ENCODE measurements at places on chromosomes 5 and 9.

GRCh38 chr9:79120533-79120932 lies 451.2 kb upstream of the TLE4 start:
- DNase-seq, result no peak

DNA sequence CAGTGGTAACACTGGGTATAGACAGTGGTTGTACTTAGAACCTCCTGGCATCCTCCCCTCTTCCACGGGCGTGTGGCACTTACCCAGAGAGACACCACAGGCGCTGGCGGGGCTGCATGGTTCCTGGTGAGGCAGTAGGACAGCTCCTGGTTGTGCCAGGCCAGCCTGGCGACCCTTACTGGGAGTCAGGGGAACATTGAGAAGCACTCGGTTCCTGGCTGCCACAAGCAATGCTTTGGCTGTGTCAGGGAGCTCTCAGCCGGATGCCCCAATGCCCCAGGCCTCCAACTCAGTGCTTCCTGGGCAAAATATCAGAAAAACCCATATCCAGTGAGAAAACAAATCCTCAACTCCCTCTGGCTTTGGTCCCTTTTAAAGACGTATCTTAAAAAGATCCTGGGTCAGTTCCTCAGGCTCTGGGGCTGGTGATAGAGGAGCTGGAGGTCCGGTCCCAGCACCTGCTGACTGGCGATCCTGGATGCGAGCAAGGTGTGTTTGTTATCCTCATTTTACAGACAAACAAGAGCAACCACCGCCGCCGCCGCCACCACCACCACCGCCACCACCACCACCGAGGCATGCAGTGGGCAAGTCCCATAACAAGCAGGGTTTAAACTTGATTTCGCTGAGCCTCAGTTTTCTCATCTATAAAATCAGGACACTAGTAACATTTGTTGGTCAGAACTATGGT lies 4.2 kb downstream of the NKX2-5 start:
- DNase-seq, result no peak

- no peak for DNase-seq
Observed at GRCh38 chr9:94882966-94883641, 156.6 kb downstream of the AOPEP start.

GRCh38 chr9:91817493-91818224 lies 132.4 kb downstream of the ROR2 start:
- DNase-seq, result no peak

- no peak for DNase-seq
Observed at GRCh38 chr5:52853650-52854049, 65.9 kb downstream of the ITGA1 start.

DNA sequence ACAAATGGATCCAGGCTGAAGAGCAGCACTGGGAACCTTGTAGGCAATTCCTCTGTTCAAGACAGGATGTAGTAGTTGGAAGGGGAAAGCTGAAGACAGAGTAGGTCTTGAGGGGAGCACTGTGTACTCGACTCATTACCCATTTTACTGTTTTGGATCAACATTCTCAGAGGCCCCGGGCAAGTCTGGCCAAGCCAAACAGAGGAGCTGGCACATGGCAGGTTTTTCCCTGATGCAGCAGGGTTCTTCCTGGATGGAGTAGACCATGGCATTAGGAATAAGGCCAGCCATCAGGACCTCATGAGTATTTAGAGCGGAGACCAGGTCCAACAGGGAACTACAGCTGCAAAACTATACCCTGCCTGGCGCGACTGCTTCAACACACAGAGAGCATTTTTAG lies 4.4 kb downstream of the SVEP1 start:
- no peak for DNase-seq

DNA sequence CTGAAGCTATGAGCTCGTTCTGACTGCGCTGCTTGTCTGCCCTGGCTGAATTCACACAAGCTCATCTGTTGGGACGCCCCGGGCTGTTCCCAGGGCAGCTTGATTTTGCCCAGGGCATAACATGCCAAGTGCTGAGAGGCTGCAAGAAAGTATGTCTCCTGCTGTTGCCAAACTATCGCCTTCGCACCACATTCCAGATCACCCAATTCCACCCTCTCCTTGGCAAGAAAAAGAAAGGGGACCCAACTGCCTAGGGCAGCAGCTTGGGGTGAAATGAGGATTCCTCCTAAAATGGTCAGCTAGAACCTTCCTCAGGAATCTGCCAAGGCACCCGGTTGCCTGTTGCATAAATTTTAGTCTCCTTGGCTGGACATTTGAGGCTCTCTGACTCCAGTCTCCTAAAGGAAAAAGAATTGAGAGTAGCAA lies 21.2 kb downstream of the COL15A1 start:
- DNase-seq, result no peak

DNA sequence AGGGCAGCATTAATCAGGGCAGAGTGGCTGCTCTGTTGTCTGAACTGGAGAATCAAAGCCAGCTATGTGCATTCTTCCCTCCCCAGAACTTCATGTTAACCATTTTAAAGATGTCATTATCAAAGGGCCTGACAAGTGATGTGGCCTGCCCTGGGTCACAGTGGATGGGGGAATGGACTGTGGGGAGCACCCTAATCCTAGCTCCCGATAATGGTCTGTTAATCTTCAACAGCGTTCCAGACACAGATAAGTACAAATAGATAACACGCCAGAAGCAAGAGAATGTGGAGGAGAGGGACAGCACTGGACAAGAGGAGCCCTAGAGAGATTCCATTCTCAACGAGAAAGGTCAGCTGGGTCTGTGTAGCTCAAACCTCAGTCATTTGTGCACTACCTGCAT lies 77.5 kb downstream of the DPYSL3 start:
- DNase-seq, result no peak

DNA sequence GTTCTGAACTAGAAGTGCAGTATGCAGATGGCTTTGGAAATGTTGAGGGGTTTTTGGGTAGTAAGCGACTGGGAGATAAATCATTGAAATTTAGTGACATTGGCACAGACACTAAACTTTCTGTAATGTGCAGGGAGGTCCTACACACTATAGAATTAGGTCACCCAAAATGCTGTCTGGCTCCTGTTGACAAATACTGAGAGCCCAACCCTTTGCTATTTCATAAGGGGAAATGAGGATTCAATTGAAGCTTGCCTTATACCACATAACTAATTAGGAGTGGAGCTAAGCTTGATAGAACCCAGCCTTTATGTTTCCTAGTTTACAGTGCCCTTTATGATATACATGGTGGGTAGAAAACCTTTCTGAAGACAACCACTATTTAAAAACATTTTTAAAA lies 22.6 kb downstream of the HMGXB3 start:
- no peak for DNase-seq
